Common myeloid progenitor, CD34-positive (primary cell): ENCODE measurements at places on chromosomes 6 and 20.

DNA sequence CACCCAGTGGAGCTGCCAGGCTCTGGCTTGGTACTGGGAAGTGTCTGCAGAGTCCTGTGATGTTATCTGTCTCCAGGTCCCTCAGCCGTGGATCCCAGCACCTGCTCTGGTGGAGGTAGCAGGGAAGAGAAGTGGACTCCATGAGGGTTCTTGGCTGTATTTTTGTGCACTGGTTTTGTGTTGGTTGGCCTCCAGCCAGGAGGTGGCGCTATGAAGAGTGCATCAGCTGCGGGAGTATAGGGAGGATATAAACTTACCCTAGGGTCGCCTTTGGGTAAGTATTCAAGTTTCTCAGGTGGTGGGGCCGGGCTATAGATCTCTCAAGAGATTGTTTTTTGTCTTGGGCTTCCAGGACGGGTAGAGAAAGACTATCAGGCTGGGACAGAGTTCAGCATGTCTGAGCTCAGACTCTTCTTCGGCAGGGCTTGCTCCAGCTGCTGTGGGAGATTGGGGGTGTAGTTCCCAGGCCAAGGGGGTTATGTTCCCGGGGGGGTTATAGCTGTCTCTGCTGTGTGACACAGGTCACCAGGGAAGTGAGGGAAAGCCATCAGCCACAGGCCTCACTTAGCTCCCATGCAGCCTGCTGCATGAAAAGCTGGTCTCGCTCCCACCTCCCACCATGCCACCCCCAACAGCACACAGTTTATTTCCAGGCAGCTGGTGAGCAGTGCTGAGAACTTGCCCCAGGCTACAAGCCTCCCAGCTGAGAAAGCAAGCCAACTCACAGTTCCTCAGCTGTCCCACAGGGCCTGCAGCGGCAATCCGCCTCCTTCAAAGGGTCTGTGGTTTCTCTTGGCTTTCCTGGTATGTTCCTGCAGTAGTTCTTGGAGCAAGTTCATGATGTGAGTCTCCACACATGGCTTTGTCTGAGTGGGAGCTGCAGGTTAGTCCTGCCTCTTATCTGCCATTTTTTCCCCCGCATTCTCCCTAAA is 115.7 kb downstream of the AIG1 start:
- no peak for DNase-seq

GRCh38 chr6:39003072-39003471 is 45.5 kb upstream of the GLP1R start:
- DNase-seq = peak; percentile 30

- no peak for DNase-seq
Measured at GRCh38 chr6:35724059-35724458, 12.8 kb upstream of the ARMC12 start.

DNA sequence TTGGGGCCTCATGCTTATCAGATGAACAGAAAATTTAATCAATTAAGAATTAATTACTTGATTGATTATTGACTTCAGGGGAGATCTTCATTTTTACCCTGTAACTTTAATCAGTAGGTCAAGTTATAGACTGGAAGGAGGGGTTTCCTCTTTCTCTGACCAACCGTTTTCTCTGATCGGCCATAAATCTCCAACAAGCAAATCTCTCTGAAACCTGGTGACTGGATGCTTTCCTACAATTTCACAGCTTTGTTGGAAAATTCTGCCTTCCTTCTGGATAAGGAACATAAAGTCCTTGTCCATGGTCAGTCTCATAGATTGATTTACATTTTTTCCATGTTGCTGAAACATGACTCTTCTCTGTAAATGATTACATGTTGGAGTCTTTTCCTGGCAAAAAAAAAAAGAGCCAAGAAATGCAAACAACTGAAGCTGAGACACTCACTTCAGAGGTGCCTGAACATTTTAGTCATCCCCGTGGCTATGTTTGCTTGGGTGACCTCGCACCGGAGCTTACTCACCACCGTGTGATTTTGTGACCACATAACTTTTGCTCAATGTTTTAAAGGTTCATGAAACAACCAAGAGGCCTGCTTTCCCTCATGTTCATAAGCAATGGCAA is 31.0 kb downstream of the IRF4 start:
- peak; percentile 42 for DNase-seq

GRCh38 chr20:44159125-44159524 is 27.9 kb downstream of the JPH2 start:
- no peak for DNase-seq

- DNase-seq = no peak
Measured at GRCh38 chr6:47147175-47147727, 105.1 kb upstream of the ADGRF1 start.

DNA sequence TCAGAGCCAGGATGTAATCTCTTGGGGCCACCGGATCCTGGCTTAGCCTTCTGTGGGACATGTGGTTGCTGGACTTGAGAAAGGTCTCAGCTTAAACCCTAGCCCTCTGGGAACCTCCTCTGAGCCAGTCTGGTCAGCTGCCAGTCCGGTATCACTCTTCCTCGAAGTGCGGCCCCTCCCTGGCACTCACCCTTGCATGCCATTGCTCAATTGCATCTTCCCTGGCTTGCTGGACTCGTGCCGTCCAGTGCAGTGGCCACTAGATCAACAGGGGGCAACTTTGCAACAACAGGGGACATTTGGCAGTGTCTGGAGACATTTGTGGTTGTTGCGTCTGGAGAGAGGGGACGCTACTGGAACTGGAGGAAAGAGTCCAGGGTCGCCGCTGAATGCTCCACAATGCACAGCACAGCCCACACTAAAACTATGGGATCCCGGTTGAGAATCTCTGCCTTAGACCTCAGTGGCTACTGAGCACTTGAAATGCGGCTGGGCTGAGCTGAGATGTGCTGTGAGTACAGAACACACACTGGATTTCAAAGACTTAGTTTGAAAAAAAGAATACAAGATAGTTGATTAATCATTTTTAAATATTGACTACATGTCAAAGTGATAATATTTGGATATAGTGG is 152.1 kb downstream of the TFAP2C start:
- no peak for DNase-seq

DNA sequence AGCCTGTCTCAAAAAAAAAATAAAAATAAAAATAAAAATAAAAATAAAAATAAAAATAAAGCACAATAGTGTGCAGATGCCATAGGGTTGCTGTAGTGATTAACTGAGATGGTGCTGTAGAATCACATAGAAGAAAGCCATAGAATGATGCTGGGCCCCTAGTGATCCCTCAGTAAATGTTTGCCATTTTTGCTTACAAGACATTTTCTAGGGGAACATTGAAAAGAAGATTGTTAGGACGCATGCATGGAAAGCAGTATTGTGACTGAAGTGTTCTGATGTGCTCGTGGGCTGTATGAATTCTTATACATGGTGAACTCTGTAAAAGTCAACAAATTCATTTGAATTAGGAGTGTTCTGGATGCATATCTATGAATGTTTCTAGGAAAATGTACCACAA is 22.0 kb upstream of the SAMD3 start:
- DNase-seq = no peak

GRCh38 chr6:1368940-1369339 is 20.4 kb upstream of the FOXF2 start:
- no peak for DNase-seq

DNA sequence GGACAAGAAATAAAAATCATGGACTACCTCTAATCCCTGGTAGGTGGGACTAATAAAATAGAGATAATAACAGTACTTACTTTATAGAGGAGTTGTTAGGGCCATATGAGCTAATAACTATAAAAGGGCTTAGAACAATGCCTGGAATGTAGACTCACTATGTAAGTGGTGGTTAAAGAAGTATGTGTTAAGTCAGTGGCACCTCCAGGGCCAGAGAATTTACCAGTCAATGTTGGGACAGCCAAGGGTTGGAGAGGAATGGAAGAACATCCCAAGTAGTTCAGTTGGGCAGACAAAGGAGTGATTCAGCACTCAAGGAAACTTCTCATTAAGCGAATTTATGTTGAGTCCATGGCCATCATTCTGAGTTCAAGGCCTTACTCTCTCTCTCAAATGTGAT is 116.8 kb downstream of the OTOR start:
- no peak for DNase-seq

DNA sequence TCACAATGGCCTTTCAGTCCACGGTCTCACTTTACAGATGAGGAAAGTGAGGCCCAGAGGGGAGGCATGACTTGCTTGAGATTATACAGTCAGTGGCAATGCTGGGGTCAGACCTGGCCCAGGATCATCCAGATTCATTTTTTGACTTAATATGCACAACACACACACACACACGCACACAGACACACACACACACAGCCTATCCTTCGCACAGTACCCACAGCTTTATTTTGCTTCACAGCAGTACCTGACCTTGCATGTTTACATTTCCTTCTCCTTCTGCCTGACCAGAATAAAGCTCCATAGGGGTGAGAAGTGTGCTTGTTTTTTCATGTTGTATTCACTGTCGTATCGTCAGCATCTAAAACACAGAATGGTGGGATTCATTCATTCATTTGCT is 79.8 kb downstream of the VEGFA start:
- no peak for DNase-seq

- DNase-seq = peak; percentile 49
Measured at GRCh38 chr6:6723921-6724538, 135.5 kb downstream of the LY86 start.

GRCh38 chr20:23305098-23305497 is 45.5 kb upstream of the NXT1 start:
- DNase-seq = peak; percentile 35

GRCh38 chr6:155880900-155881299 is 425.3 kb upstream of the NOX3 start:
- DNase-seq = peak; percentile 74

DNA sequence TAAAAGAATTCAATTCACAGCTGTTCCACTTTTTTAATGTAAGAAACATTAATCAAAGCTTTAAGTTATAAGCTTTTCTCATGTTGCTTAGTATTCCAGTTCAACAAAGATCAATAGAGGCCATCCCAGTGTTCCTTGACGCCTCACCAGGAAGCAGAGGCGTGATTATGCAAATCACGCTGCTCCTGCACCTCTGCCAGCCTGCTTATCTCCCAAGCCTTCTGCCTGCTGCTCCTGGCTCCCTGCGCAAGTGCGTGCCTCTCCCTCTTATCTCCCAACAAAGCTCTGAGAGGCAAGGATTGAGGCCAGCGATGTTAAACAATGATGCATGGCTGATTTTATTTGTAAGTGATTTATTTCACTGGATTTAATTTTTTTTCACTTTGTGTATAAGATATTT is 42.8 kb downstream of the INSM1 start:
- peak; percentile 7 for DNase-seq

DNA sequence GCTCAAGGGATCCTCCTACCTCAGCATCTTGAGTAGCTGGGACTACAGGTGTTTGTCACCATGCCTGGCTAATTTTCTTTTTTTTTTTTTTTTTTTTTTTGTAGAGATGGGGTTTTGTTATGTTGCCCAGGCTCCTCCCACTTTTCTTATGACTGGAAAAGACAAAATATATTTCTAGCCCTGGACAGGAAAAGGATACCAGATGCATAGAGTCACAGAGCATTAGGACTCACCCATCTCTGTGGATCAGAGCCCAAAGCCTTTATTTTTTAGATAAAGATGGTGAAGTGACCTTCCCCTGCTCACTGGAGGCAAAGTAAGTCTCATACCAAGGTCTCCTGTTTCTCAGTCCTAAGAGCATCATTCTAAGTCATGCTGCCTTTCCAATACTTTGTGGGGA is 3.4 kb downstream of the TRIM10 start:
- DNase-seq = no peak

DNA sequence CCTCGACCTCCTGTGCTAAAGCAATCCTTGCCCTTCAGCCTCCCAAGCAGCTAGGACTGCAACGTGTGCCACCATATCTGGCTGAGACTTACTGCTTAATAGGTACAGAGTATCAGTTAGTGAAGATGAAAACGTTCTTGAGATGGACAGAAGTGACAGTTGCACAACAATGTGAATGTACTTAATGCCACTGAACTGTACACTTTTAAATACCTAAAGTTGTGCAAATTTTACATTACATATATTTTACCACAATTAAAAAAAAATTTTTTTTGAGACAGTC is 25.9 kb downstream of the NUDT3 start:
- no peak for DNase-seq

- no peak for DNase-seq
Measured at GRCh38 chr20:20755674-20756319, 43.4 kb upstream of the RALGAPA2 start.

- DNase-seq = no peak
Measured at GRCh38 chr6:47897247-47897646, 115.4 kb downstream of the OPN5 start.

- peak; percentile 65 for DNase-seq
Measured at GRCh38 chr6:154370545-154370944, 13.9 kb upstream of the IPCEF1 start.

DNA sequence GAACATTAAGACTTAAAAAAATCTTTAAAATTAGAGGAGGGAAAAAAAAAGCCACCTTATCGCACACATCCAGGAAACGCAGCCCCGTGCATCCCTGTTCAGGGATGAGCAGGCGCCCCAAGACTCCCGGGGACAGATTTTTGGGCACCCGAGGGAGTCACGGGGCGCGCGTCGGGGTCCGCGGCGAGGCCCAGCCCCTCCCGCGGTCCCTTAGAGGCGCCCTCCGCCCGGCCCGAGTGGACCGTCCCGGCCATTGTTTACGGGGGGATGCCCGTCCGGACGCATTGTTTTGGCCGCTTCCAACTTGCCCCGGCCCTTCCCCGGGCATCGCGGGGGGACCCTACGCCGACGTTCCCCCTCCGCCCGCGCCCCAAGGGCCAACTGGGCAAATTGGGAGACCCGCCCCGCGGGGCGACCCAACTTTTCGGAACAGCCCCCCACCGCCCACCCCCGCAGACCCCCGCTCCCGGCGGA is 610 bp downstream of the ZNF217 start:
- DNase-seq = no peak

GRCh38 chr6:143949962-143950361 is 58.1 kb downstream of the PLAGL1 start:
- no peak for DNase-seq

DNA sequence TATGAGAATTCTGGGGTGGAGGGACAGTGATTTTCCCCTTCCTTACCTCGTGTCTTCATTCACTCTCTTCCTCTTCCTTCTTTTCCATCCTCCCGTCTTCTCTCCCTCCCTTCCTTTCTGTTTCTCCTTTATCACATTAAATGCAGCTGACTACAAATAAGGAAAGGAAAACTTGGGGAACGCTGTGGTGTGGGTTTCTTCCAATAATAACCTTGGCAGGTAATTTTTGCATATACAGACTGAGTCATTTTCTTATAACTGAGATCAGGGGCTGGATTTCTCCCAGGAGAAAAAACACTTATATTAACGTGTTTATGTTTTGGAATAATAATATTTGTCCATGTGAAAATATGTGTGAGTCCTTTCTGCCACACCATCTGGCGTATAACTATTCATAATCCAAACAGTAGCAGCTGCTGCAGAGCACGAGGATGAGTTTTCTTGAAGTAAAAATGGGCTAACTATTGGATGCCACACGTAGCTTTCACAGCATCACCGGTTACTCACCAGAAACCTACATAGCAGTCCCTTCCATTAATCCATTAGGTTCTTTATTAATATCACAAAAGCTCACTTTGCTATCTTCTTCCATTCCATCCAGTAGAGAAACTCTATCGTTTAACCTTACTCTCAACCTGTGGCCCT is 139.2 kb upstream of the SASH1 start:
- no peak for DNase-seq

- no peak for DNase-seq
Measured at GRCh38 chr6:137995371-137995770, 111.8 kb downstream of the PERP start.

- DNase-seq = peak; percentile 54
Measured at GRCh38 chr6:75285283-75285639, 669 bp upstream of the TMEM30A start.

GRCh38 chr6:25787428-25787827 is 32.9 kb downstream of the SLC17A4 start:
- DNase-seq = no peak
